ENCODE measurements at places on chromosomes 2 and 18.

GRCh38 chr2:233012301-233012971, 620 bp downstream of the NGEF start:
- DNase-seq = peak; percentile 35

- no peak for DNase-seq
Observed at GRCh38 chr2:59584958-59585357, 968.5 kb downstream of the BCL11A start.

GRCh38 chr2:151946899-151947812, 118.9 kb upstream of the ARL5A start:
- peak; percentile 27 for DNase-seq

GRCh38 chr2:95385570-95385984, 16.9 kb upstream of the FAHD2A start:
- DNase-seq = no peak

DNA sequence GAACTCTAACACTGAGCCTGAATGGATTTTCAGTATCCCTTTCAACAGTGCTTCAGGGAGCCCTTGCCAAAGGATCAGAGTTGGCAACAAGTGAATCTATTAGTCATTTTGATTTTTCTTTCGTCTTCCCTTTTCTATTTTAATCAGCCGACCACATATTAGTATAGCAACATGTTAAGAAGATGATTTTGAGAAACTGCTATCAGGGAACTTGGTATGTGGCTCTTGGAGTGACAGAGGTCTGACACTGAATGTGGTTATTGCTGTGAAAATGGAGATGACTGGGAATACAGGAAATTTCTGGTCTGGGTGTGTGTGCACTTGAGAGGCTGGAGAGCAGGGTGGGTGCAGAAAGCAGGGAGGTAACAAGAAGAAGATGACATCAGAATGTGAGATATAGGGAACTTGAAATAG, 28.7 kb upstream of the IL1RL1 start:
- no peak for DNase-seq

Measured in brain (organoid and tissue), 16 donors.